ENCODE measurements at places on chromosomes 5 and 9. TPM values are rescaled to one million over a fixed set of nuclear protein-coding genes. Genes with fewer than 3 reads are reported as not detected.

- H3K27ac ChIP-seq, result no peak overlapping the region
- H3K27me3 ChIP-seq, result no peaks in the 10 kb centered on the region
- DNase-seq, result no peak
These were observed 250.3 kb downstream of the TRIM32 start for GRCh38 chr9:116937361-116937760.

DNA sequence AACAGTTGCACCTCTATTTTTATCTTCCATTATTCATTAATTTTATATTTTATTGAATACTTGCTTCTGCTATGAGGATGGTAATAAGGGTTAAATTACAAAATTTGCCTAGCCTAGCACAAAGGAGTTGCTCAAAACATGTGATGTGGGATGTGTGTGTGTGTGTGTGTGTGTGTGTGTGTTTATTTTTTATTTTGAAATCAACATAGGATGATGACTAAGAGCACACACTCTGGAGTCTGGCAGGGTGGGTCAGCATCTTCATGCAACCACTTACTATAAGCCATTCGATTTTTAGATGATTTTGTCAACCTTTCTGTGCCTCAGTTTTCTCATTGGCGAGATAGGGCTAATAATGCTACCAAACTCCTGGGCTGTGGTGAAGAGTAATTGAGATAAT lies 57.7 kb upstream of the MAMDC2 start:
- no peak for DNase-seq
- H3K4me1 ChIP-seq, result no peaks in the 10 kb centered on the region
- no peak overlapping the region for H3K4me3 ChIP-seq
- H3K27ac ChIP-seq, result no peak overlapping the region
- no peaks in the 10 kb centered on the region for H3K27me3 ChIP-seq
- H3K36me3 ChIP-seq, result no peaks in the 10 kb centered on the region

DNA sequence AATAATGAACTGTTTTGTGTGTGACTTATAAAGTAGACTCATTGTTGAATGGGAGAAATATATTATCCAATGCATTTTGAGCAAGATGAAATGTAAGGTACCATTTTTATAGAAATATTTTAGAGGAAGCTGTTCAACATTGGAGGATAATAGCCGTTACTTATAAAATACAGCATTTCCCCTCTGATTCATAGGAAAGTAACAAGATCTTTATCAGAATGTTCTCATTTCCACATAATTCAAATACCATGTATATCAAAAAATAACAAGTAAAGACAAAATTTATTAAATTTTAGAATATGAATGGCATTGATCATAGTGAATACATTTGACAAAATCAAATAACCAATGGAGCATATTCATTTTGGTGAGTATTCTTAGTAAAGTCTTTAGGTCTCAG lies 346.7 kb upstream of the PTGER4 start:
- DNase-seq, result no peak
- H3K36me3 ChIP-seq, result no peaks in the 10 kb centered on the region

DNA sequence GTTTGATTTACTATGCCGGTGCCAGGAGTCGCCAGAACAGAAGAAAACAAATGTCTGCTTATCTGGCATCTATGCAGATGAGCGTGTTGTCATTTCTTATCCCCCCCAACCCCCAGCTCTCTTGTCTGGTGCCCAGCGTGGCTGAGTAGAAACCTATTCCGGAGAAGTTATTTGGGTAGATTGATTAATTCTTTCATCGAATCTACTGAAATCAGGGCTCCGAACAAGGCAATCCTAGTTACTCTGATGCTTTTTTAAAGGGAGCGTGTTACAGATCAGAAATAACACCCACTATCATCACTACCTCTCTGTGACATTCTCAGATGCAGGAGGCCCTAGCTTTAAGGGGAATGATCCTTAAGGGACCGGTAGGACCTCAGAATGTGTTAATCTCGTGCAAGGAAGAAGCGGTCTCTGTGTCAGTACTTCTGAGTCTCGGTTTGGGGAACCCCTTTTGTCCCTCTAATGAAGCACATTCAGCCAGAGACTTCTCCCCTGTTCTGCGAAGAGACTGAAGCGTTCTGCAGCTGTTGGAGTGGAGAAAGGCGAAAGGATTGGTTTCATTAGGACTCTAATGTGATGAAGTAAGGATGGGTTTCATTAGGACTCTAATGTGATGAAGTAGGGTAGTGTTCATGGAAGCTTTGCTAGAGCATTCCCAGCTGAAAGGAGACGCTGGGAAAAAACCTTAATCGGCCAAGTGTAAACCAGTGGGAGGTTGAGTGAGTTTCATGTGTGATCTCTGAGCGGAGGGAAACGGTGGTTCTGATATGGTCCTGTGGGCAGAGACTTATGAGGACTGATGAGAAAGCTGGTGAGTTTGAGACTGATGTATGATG lies 1.5 kb downstream of the PIP5K1B start:
- peaks cover 39% of the 10 kb centered on the region for H3K27me3 ChIP-seq
- H3K36me3 ChIP-seq, result no peaks in the 10 kb centered on the region
- peaks cover 7% of the 10 kb centered on the region for H3K4me1 ChIP-seq
- no peak for DNase-seq

- peak overlapping the region; percentile 68 for H3K27ac ChIP-seq
- H3K4me3 ChIP-seq, result no peak overlapping the region
- peaks cover 13% of the 10 kb centered on the region for H3K4me1 ChIP-seq
- H3K36me3 ChIP-seq, result peaks cover 4% of the 10 kb centered on the region
- no peaks in the 10 kb centered on the region for H3K27me3 ChIP-seq
These were observed 24.1 kb downstream of the BICD2 start for GRCh38 chr9:92740446-92740961.

DNA sequence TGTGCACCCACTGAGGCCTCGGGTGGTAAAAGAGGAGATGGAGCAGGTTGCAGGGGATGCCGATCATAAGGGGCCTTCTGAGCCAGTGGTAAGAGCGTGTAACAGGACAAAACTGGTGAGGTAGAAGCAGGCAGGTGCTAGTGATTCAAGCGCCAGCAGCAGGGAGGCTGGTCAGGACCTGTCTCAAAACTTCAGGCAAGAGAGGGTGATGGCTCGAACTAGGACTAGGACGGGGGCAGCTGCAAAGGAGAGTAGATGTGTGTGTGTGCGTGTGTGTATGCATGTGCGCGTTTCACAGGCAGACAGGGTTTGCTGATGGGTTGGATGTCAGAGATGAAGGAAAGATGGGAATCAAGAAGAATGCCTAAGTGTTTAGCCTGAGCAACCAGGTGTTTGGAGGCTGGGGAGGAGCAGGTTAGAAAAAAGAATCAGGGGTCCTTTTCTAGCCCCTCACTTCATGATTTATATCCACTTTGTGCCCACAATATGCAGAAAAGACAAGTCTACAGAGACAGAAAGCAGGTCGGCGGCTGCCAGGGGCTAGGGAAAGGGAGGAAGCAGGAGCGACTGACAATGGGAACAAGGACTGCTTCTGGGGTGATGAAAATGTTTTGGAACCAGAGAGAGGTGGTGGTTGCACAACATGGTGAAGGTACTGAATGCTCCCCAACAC lies 15.2 kb downstream of the HRH2 start:
- peaks cover 85% of the 10 kb centered on the region for H3K4me1 ChIP-seq
- H3K4me3 ChIP-seq, result no peak overlapping the region
- no peak for DNase-seq
- H3K27ac ChIP-seq, result no peak overlapping the region

DNA sequence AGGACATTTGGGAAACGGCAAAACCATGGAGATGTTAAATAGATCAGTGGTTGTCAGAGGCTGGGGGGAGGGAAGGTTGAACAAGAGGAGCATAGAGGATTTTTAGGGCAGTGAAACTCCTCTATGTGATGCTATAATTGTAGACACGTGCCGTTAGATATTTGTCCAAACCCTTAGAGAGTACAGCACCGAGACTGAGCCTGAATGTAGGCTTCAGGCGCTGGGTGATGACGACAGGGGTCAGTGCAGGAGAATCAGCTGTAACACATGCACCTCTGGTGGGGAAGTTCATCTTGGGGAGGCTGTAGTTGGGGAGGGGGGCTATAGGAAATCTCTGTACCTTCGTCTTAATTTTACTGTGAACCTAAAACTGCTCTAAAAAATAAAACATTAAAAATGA lies 22.2 kb upstream of the CLPTM1L start:
- H3K4me3 ChIP-seq, result no peak overlapping the region
- no peak overlapping the region for H3K27ac ChIP-seq

DNA sequence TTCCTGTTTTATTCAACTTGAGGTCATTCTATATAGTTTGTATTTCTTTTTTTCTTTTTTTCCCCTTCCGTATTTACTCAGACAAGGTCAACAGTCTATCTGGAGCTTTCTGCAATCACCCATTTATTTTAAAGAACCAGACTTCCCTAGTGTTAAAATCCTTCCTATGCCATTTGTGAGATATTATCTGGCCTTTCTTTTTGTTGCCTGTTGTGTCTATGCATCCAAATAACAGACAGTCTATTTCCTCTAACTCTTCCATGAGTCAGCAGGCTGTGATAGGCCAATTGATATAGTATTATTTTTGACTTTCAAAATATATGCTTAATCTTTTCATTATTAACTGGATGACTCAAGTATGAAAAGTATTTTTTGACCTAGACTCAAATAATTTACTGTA lies 291.2 kb upstream of the PTPRD start:
- no peak overlapping the region for H3K4me3 ChIP-seq
- H3K36me3 ChIP-seq, result no peaks in the 10 kb centered on the region
- no peaks in the 10 kb centered on the region for H3K4me1 ChIP-seq
- no peak overlapping the region for H3K27ac ChIP-seq
- DNase-seq, result no peak

GRCh38 chr5:57843059-57843367 lies 360.4 kb upstream of the ACTBL2 start:
- no peak for DNase-seq
- no peak overlapping the region for H3K4me3 ChIP-seq
- H3K27me3 ChIP-seq, result no peaks in the 10 kb centered on the region
- no peaks in the 10 kb centered on the region for H3K4me1 ChIP-seq
- no peak overlapping the region for H3K27ac ChIP-seq

- no peaks in the 10 kb centered on the region for H3K4me1 ChIP-seq
- no peaks in the 10 kb centered on the region for H3K27me3 ChIP-seq
- no peak overlapping the region for H3K4me3 ChIP-seq
- no peak for DNase-seq
- H3K36me3 ChIP-seq, result no peaks in the 10 kb centered on the region
These were observed 56.0 kb upstream of the SLC25A51 start for GRCh38 chr9:37959976-37960375.

GRCh38 chr9:78692871-78693270 lies 395.9 kb downstream of the PSAT1 start:
- no peak overlapping the region for H3K4me3 ChIP-seq
- H3K36me3 ChIP-seq, result no peaks in the 10 kb centered on the region
- H3K27ac ChIP-seq, result no peak overlapping the region

DNA sequence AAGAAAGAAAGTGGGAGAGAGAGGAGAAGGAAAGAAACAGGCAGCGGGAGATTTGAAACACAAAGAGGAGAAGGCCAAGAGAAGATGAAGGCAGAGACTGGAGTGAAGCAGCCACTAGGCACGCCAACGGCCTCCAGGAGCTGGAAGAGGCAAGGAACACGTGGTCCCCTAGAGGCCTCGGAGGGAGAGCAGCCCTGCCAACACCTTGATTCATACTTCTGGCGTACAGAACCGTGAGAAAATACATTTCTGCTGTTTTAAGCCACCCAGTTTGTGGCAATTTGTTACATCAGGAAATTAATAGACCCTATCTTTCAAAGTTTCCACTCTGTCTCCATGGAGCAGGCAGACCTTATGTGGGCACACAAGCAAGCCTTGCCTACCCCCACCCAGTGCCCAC lies 133.4 kb downstream of the ACTL7B start:
- H3K36me3 ChIP-seq, result no peaks in the 10 kb centered on the region
- H3K27me3 ChIP-seq, result no peaks in the 10 kb centered on the region
- no peaks in the 10 kb centered on the region for H3K4me1 ChIP-seq

GRCh38 chr9:121584421-121584820 lies 67.0 kb upstream of the DAB2IP start:
- no peaks in the 10 kb centered on the region for H3K4me1 ChIP-seq
- no peaks in the 10 kb centered on the region for H3K36me3 ChIP-seq
- peaks cover 60% of the 10 kb centered on the region for H3K27me3 ChIP-seq
- no peak overlapping the region for H3K4me3 ChIP-seq
- no peak overlapping the region for H3K27ac ChIP-seq
- no peak for DNase-seq

DNA sequence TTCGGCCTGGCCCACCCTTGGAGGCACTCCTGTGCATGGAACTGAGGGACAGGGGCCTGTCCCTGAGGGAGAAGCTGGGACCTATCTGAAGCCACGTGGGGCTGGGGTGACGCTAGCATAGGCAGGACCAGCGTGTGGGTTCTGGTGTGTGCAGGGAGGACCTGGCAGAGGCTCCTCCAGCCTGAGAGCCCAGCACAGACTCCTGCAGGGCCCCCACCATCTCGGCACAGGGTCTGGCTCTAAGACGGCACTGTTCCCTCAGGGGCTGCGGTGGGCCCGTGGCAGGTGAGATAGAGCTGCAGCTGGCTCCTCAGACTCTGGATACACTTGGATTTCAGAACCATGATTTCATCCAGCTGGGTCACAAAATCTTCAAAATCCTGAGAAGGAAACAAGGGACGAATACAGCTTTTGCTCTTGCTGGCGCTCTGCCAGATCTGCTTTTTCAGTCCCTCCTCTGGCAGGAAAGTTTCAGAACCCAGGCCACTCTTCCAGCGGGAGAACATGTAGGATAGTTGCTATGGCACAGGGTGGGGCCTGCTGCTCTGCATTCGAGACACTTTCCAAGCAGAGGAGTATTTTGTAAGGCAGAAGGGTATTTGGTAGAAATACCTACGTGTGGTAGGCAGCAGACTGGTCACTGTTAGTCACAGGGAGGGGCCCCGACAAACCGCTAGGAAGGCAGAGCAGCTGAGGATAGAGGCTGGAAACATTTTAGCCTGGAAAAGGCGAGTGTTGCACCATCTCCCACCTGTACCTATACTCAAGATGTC lies 74.7 kb downstream of the KIF24 start:
- peaks cover 58% of the 10 kb centered on the region for H3K36me3 ChIP-seq
- H3K27me3 ChIP-seq, result no peaks in the 10 kb centered on the region
- H3K27ac ChIP-seq, result no peak overlapping the region
- H3K4me3 ChIP-seq, result no peak overlapping the region
- DNase-seq, result no peak

GZMA gene
- polyA plus RNA-seq, result 15.9 TPM

CCL21 gene
- 16.6 TPM for polyA plus RNA-seq

TAF11L9 gene
- polyA plus RNA-seq, result not detected

FBXO10 gene
- polyA plus RNA-seq, result 2.5 TPM

IQGAP2 gene
- 33.3 TPM for polyA plus RNA-seq

BARHL1 gene
- 0.11 TPM for polyA plus RNA-seq
